ENCODE measurements at places on chromosomes 13 and 19.

DNA sequence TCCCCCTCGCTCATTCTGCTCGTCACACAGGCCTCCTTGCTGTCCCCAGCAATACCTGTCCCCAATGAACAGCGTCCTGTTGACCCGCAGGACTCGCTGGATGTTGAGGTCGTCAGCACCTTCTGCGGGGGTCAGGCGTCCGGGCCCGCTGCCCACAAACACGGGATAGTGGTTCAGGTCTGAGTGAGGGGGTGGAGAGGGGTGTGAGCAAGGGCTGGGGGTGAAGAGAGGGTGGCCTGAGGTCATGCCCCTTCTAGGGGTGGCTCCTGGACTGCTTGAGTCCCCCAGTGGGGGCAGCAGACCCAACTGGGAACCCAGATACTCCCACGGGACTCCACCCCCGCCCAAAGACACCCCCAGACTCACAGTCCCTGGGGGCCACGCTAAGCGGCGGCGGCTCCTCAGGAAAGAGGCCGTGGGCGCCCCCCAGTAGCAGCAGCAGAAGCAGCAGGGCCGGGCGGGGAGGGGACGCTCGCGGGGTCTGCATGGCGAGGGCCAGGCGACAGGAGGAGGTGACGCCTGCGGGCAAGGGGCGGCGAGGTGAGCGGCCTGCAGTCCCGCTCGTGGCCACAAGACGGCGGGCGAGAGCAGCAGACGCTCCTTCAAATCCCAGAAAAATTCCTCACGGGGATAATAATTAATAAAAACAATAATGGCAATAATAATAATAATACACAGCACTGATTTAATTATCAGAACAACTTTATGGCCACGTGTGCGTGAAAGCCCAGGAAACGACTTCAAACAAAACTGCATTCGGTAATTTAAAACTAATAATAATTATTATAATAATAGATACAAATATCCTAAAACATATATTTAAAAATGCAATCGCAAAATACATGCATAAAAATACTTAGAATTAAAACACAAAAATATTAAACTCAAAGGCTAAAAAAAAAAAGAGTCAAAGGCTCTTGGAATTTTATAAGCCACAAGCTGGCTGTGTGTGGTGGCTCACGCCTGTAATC lies 1.2 kb downstream of the SEMA6B start:
- no peak for DNase-seq

- no peak for DNase-seq
These were observed 19.1 kb downstream of the ZNF264 start for GRCh38 chr19:57210381-57210780.

- no peak for DNase-seq
These were observed 7.3 kb upstream of the INAFM1 start for GRCh38 chr19:47267350-47267759.

GRCh38 chr19:7489609-7490044 lies 792 bp upstream of the PEX11G start:
- no peak for DNase-seq

- DNase-seq = no peak
These were observed 6.0 kb downstream of the DDX39A start for GRCh38 chr19:14412996-14413692.

DNA sequence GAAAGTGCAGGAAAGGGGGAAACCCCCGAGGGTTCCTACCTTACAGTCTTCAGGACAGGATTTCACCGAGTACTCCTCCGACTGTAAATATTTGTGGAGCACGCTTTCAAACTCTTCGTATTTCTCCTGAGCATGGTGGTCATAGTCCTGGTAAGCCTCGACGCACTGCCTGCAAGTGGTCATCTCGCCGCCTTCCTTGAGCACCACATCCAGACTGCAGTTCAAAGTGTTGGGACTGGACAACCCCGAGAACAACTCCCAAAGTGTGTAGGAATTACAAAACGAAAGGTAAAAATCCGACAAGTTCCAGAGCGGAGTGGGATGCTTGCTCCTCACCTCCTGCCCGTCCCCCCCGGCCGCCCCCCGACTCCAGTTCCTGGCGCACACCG lies 349.7 kb downstream of the LIG4 start:
- DNase-seq = no peak

DNA sequence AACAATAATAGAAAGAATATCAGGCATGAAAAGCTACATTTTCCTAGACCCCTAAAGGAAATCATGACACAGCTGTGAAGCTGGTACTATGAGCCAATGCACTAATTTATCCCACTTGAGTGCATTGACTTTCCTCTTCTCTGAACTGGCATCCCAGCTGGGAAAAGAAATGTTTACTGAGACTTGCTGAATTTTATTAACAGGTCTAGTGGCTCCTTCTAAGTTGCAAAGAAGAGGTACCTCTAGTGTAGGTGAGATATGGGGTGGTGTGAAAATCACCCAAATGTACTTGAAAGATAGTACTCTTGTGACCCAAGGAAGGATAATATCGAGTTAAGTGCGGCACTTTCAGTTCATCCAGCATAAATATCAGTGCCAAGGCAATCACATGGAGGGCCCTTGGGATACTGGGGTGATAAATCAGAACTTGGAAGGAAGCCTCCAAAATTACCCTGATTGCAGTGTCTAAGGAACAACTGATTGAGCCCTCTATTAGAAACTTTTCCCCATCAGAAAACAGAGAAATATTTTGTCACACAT lies 369.2 kb downstream of the PCDH9 start:
- DNase-seq = no peak

GRCh38 chr13:99821741-99822140 lies 149.8 kb downstream of the ZIC5 start:
- DNase-seq = no peak

DNA sequence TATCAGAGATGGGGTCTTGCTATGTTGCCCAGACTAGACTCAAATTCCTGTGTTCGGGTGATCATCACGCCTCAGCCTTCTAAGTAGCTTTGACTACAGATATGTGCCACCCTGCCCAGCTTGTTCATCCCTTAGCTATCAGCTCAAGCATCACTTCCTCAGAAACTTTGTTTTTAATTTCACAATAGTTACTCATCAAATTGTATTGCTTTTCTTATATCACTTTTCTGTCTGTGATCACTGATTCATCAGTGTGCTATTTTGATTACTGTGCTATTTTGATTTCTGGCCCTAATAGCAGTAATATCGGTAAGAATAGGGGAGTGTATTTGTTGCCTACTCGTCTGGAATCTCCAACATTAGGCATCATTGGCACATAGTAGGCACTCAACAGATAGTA lies 878.6 kb upstream of the PCDH20 start:
- DNase-seq = no peak

GRCh38 chr13:51742611-51743010 lies 61.4 kb downstream of the DHRS12 start:
- DNase-seq = no peak

DNA sequence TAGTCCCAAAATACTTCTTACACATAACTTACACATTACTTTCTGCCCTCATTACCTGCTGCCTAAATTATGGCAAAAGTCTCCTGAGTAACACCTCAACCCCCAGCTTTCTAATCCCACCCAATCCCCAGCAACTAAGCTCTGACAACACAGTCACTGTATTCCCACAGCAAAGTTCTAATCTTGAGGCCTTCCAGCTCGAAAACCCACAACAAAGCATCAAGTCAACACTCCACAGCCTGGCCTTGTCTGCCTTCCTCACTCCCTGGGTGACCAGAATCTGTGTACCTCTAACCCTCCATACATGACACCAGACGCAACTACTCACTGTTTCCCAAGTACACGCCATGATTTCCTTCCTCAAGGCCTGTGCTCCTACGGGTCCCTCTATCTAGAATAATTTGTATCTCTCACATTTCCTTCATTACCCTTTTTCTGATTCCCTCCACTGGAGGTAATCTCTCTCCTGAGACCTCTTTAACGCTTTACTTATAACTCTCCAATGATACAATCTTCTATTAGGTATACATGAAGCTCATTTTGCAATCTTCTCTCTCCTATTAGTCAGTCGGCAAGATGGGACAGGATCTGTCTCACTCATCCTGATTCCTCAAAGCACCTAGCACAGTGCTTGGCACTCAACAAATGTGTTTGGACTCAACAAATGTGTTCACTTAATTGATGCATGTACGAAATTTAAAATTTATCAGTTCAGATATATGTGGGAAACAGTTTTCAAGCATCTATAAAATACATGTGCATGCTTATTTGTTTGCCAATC lies 87.6 kb upstream of the DOCK9 start:
- DNase-seq = no peak

DNA sequence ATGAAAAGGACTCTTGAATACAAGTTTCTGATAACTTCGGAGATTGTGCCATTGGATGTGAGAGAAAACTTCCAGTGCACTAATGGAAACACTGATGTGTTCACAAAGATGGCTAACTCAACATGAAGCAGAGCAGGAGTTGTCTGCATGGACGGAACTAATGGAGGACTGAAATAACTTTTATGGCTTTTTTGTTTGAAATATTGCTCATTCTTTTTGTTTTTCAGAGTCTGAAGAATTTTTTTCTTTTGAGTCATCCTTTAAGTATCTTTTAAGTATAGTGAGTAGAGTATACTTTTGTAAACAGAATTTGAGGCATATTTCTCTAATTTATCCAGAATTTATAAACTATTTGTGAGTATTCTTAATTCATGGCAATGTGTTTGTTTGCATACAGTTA lies 25.7 kb downstream of the CRYL1 start:
- DNase-seq = no peak

DNA sequence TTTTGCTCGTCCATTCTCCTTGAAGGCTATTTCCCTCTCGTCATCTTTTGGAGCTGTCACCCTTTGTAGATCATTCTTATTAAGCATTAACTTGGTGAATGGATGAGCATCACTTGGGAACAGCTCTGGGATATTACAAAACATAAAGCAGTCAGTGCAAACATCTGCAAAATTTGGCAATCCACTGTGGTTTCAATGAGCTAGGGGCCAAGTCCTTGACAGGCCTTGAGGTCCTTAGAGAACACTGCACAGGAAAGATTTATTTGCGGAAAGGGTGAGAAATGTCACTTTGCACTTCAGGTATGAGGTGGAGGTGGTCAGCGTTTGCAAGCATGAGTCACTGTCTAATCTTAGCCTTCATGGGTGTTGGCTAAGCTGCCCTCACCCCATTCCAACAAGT lies 239.7 kb upstream of the MAB21L1 start:
- no peak for DNase-seq

DNA sequence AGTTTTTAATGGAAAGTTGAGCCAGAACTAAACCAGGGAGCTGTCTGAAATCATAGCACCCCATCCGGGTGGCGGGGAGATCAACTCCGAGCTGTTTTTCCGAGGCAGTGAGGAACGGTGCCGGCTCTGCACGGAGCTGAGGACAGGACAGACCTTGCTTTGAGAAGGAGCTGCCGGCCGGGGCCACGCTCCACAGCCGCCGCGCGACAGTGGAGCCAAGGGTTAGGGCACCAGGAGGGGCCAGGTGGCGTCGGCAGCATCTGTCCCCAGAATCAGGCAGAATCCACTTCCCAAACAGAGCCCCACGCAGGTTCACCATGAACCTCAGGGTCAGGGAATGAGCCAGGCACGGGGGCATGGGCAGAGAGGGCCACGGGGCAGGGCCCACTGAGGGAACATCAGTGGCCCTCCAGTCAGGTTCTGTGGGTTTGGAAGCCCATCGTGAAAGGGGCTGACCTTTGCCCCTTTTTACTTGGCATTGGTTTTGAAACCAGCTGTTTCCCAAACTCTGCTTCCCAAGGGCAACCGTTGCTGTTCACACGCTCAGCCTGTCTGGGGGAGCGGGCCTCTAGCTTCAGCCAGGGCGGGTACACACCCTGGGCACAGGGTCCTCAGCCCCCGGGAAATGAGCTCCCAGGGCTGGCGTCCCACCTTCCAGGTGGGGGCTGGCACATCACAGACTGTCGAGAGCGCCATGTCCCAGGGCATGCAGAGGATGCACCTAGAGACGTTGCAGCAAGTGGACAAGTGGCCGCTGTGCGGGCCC lies 18.1 kb downstream of the PEX11G start:
- DNase-seq = no peak

DNA sequence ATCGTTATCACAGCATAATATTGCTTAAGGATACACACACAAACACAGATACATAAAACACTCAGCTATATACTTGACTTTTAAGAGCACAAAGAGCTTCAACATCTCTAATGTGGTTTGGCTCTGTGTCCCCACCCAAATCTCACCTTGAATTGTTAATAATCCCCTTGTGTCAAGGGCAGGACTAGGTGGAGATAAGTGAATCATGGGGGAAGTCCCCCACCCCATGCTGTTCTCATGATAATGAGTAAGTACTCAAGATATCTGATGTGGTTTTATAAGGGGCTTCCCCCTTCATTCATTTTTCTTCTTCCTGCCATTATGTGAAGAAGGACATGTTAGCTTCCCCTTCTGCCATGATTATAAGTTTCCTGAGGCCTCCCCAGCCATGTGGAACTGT lies 481.4 kb downstream of the PCDH9 start:
- no peak for DNase-seq

DNA sequence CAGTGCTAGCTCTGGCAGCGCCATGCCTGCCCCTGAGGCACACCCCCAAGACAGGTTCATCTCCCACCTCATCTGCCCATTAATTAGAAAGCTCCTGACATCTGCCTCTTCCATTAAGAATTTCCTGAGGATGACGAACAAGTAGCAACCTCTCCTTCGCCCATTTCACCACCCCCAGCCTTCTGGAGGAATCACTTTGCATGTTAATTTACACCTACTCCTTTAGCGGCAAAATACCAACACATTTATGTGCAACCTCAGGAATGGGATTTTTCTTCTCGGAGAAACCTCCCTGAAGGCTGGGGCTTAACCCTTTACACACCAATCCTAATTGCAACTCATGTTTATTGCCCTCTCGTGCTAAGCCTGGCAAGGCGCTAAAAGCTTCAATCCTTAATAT lies 13.8 kb downstream of the SLC7A1 start:
- no peak for DNase-seq
